Left ventricle myocardium superior (tissue), 1 donor: ENCODE measurements at places on chromosomes 5 and 9. TPM values are rescaled to one million over a fixed set of nuclear protein-coding genes. Genes with fewer than 3 reads are reported as not detected.

GRCh38 chr5:1747803-1748085, 51.9 kb downstream of the MRPL36 start:
- DNase-seq = no peak

DNA sequence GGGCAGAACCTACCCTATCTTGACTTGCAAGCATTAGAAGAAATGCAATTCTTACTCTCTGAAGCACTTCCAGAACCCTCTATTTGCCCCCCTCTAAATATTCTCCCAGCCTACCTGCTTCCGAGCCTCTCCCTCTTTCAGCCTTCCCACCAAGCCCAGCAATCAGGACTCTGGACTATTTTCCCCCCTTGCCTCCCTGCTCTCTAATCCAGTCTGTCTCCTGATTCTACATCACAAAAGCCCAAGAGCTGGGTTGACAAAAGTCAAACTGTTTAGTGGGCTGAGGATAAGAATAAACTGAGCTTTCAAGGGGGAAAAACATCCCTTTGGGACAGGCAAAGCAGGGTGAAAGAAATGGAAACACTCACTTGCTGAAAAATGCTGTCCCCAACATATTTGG, 123.2 kb upstream of the KIF2A start:
- DNase-seq = no peak

- DNase-seq = no peak
Measured at GRCh38 chr9:127500399-127500798, 49.1 kb downstream of the LRSAM1 start.

- DNase-seq = no peak
Measured at GRCh38 chr9:129889941-129890717, 54.9 kb downstream of the USP20 start.

DNA sequence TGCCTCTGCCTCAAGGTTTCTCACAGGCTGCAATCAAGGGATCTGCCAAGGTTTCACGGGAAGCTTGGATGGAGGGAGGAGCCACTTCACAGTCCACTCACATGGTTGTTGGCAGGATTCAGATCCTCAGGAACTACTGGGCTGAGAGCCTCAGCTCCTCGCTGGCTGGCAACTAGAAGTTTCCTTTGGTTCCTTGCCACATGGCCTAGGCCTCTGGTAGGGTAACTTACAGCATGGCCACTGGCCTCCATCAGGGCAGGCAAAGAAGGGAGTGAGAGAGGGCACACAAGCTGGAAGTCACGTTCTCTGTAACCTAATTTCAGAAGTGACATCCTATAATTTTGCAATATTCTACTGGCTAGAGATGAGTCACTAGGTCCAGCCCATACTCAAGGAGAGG, 32.2 kb downstream of the SPOCK1 start:
- no peak for DNase-seq

- DNase-seq = no peak
Measured at GRCh38 chr5:51902512-51902911, 519.3 kb downstream of the ISL1 start.

- no peak for DNase-seq
Measured at GRCh38 chr5:28862137-28862859, 1823.9 kb upstream of the CDH9 start.

TYRP1 gene
- 43.8 TPM for total RNA-seq

NKD2 gene
- total RNA-seq = 3.4 TPM

DBH gene
- total RNA-seq = not detected
